ENCODE measurements at places on chromosomes 1 and 21.

DNA sequence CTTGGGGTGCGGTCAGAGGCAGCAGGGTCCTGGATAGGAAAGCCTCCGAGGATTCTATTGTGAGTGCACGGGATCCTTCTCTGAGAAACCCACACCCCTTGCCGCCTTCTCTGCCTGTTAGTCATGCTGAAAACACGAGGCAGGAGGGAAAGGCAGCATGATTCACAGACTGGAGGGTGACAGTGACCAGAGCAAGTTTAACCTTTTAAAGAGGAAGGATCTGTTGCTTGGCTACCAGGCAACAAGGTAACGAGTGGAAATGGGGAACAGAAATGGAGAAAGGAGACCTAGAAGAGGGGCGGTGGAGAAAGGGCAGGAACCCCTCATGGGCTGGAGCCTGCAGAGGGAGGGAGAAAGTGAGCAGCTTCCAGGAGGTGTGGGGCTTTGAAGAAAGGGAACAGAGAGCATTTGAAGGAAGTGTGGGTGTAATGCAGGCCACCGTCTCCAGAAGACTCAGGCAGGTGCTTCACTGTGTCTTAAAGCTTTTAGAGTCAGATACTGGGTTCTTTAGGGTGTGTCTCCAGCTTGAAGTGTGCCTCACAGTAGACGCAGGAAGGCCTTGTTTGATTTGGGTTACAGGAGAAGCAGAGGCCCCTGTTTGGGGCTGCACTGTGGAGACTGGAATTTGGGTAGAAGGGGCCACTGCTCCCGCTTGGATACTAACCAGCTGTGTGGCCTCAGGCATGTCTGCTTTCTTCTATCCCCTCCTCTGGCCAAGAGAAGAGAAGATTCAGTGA, 19.1 kb downstream of the OPTC start:
- no peak for DNase-seq

DNA sequence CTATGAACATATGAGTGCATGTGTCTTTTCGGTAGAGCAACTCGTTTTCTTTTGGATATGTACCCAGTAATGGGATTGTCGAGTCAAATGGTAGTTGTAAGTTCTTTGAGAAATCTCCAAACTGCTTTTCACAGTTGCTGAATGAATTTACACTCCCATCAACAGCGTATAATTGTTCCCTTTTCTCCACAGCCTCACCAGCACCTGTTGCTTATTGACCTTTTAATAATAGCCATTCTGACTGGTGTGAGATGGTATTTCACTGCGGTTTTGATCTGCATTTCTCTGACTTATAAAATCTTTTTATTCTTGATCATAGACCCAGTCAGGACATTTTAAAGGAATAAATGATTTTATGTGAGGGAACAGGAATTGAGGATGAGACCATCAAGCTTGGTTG, 165.0 kb upstream of the KCTD3 start:
- no peak for DNase-seq

DNA sequence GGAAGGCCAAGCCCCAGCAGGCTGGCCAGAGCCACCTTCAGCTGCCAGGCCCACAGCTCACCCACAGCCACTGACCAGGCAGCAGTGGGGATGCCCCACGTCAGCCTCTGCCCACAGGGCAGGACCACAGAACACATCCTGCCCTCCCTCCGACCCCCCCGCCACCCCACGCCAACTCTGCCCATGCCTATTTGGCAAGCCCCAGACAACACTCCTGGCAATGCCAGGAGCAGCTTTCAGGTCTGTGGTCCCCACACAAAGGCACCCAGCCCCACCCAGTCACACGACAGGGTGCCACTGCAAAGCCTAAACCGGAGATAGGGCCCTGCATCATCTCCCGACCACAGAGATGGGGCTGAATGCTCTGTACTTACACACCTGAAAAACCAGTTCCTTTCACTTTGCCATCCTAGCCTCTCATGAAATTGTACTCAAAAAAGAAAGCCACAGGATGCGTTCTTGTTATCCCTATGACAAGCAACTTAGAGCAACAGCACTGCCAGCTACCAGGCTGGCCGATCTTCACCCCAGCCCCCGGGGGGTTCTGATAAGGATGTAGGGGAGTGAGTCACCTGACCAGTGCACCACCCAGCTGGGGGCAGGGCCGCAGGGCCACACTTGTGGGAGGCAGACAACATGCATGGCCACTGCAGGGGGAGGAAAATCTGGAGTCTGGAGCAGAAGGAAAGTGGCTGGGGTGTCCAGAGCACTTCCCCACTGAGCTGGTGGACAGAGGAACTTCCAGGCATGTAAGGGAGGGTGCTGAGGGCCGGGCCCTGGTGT, 36.2 kb downstream of the UBE2G2 start:
- no peak for DNase-seq

- DNase-seq, result no peak
Measured at GRCh38 chr1:118204105-118204504, 19.1 kb upstream of the SPAG17 start.

- peak; percentile 73 for DNase-seq
Measured at GRCh38 chr1:178093951-178094738, at the start of gene RASAL2. Gene RASAL2, plus strand, starts transcription at chr1:178094104. Its CDS starts 389 bp downstream, at chr1:178094493.

GRCh38 chr1:226581650-226582330, 33.2 kb downstream of the STUM start:
- no peak for DNase-seq

GRCh38 chr1:116738673-116739370, 15.4 kb upstream of the CD2 start:
- no peak for DNase-seq

DNA sequence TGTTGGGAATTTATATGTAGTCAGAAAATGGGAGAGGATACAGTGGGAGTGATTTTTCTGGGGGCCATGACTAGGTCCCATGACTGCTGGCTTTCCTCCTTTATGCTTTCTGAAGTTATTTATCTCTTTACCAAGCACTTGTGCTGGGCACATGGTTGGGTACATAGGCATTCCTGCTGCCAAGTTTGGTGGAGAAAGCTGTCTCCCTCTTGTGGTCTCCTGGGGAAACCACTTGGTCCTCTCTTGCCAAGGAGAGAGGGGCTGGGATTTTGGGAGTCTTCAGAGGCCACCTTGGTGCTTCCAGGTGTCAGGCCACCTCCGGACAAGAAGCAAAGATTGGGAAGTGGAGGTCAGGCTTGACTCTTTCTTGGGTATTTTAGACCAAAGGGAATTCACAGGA, 120.2 kb upstream of the KCNE2 start:
- no peak for DNase-seq

DNA sequence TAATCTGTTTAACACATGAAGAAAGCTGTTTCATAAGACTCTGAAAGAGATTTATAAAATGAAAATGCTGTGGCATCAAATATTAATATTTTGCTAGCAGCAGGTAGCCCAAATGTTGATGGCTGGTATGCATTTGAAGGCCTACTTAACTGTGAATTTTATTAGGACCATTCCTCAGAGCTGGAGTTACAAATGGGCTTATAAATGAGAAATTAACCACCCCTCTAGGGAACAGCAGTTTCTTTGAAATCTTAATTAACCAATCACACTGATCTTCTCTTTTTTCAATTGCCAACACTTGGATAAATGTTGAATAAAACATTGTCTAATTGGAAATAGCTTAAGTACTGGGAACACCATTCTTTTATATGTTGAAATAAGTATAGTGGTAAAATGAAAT, 129.9 kb downstream of the GPR52 start:
- DNase-seq, result no peak

GRCh38 chr1:67570486-67571143, 114.4 kb upstream of the GADD45A start:
- DNase-seq, result no peak

DNA sequence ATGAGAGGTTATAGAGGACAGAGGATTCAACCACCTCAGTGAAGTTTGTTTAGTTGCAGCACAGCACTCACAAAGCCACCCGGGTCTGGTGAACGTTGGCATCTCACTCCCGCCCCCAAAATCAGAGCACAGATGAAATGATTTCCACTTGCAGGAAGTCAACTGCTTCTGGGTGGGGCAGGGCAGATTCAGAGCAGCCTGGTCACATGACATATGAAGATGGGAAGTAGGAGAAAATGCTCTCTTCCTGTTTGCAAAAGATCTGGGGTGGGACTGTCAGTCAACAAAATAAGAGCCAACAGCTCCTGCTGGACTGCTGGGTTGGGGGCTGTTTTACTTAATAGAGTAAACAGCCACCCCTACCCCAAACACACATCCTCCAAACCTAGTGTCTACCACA, 43.2 kb downstream of the LRRC71 start:
- DNase-seq, result no peak

GRCh38 chr21:46160657-46160906, 5.2 kb upstream of the FTCD start:
- DNase-seq, result peak; percentile 17

DNA sequence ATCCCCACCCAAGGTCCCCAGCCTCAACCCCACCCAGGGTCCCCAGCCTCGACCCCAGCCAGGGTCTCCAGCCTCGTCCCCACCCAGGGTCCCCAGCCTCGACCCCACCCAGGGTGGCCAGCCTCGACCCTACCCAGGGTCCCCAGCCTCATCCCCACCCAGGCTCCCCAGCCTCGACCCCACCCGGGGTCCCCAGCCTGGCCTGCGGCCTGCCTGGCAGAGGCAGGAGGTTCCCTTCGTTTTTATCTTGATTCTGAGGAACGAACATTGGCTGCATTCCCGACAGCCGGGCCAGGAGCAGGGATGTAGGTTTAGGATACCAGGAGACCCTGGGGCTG, 3.4 kb upstream of the PDE9A start:
- no peak for DNase-seq

DNA sequence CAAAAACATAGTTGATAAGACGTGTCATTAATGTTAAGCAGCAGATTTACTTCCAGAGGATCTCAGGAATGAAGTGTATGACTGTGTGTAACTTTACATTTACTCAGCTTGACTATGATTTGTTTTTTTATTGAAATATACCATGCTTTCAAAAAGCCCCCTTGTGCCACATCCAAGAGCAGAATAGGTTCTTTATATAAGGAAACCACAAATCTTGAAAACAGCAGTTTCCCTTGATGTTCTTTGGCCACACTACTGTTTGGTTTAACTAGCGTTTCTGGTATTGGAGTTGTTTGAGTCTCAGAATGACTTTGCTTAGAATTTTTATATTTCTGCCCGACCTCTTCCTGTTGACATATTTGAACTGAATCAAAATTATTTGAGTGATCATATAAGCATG, 25.0 kb downstream of the LRRC8C start:
- no peak for DNase-seq

- no peak for DNase-seq
Measured at GRCh38 chr1:77673716-77674355, 8.6 kb downstream of the ZZZ3 start.

- DNase-seq, result peak; percentile 65
Measured at GRCh38 chr1:1777583-1777899, 729 bp downstream of the NADK start.

- DNase-seq, result no peak
Measured at GRCh38 chr1:224170748-224171478, 12.1 kb upstream of the DEGS1 start.

- DNase-seq, result peak; percentile 65
Measured at GRCh38 chr1:155002464-155003226, at the start of gene ZBTB7B. Gene ZBTB7B, plus strand, starts transcription at chr1:155002802. Its CDS starts 11,859 bp downstream, at chr1:155014661.

GRCh38 chr1:236301958-236302335, 20.2 kb upstream of the ERO1B start:
- DNase-seq, result no peak

DNA sequence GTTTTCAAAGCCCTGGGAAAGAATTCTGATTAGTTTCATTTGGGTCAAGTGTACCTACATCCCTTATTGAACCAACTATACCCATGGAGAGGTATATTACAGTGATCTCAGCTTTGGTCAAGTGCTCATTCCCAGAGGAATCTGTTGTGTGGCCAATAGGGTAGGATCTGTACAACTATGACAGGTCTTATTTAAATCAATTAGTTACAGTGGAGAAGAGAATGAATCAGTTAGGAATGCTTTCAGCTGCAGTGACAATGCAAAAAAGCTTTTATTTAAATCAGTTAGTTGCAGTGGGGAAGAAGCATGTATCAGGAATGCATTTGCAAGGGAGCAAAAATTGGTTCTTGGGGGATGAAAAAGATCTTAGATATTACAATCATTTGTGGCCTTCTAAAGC, 119.0 kb downstream of the FGGY start:
- DNase-seq, result no peak

- no peak for DNase-seq
Measured at GRCh38 chr1:7554385-7555235, 216.5 kb upstream of the VAMP3 start.

DNA sequence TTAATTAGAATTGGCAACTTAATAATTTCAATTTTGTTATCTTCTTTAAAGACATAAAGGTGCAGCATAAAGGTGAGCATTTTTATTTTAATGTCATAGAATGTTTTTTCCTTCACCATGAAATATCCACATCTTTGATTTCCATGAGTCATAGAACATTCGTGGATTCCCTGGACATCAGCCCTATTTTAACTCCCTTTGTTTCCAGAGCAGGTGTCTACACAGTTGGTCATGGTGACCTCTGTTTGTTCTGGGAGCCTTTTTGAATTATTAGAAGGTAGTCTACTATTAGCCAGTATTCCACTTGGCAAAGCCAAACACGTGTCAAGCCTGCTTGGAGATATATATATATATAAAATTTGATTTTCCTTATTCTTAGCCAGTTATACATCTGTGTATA, 572.9 kb downstream of the LTN1 start:
- no peak for DNase-seq

DNA sequence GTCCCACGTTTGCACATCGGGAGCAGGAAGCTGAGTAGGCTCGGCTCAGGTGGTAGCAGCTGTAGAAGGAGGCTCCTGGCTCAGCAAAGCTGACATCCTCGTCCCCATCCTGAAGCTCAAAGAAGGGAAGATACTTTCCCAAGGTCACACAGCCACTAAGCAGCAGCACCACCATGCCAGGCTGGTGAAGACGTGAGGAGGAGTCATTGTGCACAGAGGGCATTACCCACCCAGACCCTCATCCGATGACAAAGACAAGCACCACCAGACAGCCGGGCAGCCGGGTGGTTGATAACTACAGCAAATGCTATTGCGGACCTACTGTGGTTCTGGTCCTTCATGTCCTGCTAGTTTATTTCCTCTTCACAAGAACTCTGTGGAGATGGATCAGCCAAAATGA, 186.9 kb downstream of the MATN1 start:
- no peak for DNase-seq
